ENCODE measurements at places on chromosomes 4 and X.

DNA sequence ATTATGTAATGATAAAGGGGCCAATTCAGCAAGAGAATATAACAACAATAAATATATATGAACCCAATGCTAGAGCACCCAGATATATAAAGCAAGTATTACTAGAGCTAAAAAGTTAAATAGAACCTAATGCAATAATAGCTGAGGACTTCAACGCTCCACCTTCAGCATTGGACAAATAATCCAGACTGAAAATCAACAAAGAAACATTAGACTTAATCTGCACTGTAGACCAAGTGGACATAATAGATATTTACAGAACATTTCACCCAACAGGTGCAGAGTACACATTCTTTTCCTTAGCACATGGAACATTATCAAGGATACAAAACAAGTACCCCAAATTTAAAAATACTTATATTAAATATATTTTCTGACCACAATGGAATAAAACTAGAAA, 24.3 kb downstream of the OTC start:
- DNase-seq, result no peak

- DNase-seq, result no peak
These were observed 17.7 kb downstream of the UVSSA start for GRCh38 chr4:1364748-1365147.

DNA sequence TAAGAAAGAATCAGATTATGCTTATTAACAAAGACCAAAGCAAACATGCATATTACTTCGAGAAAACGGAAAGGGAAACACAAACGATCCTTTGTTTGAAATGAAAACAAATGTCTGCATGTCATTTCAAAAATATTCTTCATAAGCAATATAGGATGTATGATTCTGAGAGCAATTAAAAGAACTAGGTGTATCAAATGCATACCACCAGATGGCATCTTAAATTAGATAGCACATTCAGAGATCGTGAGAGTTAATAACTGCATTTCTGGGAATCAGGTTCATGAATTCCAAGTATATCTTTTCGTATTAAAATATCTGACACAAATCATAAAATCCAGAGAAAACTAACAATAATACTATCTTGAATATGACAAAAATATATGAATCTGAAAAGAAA, 159.5 kb downstream of the PPP3CA start:
- no peak for DNase-seq

DNA sequence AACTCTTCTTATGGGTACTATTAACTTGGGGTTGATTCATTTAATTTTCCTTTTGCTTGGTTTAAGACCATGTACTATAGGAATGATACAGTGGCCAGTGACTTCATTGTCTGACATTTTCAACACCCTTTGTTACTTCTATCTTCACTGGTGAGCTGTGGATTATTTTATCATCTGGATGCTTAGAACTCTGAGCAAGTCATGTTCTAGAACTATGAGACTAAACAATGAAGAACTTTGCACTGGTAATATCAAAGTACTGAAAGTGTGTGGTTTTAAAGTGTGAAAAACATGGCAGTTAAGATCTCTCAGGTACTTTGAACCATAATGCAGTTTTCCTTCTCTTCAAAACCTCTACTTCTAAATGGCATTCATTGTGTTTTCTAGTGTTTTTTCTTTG, 47.8 kb downstream of the MAP7D3 start:
- DNase-seq, result no peak

GRCh38 chrX:68983004-68983857, 154.4 kb downstream of the EFNB1 start:
- DNase-seq, result no peak
